Right renal pelvis (tissue), 4 donors: ENCODE measurements at places on chromosomes 7 and 10. TPM values are rescaled to one million over a fixed set of nuclear protein-coding genes. Genes with fewer than 3 reads are reported as not detected.

GRCh38 chr10:62113680-62114079 is 155.0 kb downstream of the RTKN2 start:
- DNase-seq = no peak

DNA sequence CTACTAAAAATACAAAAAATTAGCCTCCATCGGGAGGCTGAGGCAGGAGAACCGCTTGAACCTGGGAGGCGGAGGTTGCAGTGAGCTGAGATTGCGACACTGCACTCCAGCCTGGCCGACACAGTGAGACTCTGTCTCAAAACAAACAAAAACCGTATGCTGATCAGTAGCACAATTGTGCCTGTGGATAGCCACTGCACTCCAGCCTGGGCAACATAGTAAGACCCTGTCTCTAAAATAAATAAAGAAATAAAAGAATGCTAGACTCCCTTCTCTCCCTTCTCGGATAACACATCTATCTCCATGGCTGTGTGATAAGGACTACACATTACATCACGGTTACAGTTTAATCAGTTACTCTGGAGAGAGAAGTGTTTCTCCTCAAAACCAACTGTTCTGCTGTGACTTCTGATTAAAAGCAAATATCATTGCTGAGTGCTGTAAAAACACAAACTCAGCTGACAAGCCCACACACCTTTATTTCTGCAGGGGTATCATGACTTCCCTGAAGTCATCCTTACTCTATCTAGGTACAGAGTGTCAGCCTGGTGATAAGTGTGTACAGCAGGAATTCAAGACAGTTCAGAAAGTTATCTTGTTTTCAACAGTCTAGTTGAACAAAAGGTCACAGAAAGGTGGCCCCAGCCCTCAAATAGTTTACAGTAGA is 5.3 kb upstream of the ARHGAP19 start:
- no peak for DNase-seq

DNA sequence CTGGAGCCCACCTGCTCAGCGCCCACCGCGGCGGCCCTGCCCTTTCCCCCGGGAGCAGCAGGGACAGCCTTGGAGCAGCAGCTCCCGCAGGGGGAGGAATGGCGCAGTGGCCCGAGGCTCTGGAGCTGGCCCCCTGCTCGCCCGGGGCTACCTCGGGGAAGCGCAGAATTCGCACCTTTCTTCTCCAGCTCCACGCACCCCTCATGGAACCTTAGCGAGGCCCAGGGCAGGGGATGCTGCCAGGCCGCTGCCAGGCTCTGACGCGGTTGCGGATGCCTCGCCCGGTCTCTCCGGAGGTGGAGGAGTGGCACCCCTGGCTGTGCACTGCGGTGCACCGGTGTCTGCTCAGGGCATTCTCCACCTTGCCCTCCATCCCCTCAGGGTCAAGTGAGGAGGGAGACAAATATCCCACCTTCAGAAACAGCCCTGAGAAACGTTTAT is 84.9 kb upstream of the MKI67 start:
- no peak for DNase-seq

GRCh38 chr7:120802751-120803150 is 55.2 kb downstream of the TSPAN12 start:
- no peak for DNase-seq

DNA sequence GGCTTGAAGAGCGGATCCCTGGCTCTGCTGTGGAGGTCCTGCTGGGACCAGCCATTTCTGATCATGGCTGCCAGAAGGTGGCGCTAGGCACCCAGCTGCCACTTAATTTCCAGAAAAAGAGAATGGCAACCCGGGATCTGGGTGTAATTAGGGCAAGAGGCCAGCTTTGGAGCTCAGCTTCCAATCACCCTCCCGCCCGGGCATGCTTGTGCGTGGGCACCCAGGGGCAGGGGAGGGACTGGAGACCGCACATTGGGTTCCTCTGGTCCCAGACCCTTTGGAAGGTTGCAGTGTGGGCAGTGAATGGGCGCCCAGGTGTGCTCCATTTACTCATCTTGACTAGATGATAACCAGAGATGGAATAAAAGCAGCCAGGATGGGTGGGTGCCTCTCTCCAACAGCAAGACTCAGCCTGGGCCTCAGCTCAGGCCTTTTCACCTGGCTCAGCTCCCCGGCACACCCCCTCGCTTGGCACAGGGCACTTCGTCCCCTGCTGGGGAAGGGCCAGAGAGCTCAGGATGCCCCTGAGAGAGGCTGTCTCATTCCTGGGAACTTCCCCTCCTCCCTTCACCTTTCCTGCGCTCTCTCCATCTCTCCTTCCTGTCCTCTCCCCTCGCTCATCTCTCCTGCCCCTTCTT is 14.7 kb downstream of the FAM241B start:
- DNase-seq = no peak

DNA sequence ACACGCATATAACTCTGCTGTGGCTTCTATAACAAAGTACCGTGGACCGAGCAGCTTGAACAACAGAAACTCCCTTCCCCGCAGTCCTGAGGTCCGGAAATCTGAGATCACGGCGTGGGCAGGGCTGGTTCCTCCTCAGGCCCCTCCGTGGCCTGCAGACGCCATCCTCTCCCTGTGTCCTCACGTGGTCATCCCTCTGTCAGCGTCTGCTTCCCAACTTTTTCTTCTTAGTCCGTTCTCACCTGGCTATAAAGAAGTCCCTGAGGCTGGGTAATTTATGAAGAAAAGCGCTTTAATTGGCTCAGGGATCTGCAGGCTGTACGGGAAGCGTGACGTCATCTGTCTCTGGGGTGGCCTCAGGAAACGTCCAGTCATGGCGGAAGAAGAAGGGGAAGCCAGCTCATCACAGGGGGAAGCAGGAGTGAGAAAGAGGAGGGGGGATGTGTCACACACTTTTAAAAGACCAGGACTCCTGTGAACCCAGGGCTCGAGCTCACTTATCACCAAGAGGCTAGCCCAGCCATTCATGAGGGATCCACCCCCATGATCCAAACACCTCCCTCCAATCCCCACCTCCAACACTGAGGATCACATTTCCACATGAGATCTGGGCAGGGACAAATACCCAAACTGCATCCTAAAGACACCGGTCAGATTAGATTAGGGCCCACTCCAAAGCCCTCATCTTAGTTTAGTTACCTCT is 91.2 kb upstream of the INSIG1 start:
- DNase-seq = no peak

UCMA gene
- not detected for polyA plus RNA-seq

LLCFC1 gene
- 0.43 TPM for polyA plus RNA-seq

TMEM176A gene
- 101 TPM for polyA plus RNA-seq

PRSS37 gene
- 0.30 TPM for polyA plus RNA-seq

GRM8 gene
- 9.2 TPM for polyA plus RNA-seq
